NCI-H1694 (cell line): ENCODE measurements at places on chromosomes 5 and 9.

DNA sequence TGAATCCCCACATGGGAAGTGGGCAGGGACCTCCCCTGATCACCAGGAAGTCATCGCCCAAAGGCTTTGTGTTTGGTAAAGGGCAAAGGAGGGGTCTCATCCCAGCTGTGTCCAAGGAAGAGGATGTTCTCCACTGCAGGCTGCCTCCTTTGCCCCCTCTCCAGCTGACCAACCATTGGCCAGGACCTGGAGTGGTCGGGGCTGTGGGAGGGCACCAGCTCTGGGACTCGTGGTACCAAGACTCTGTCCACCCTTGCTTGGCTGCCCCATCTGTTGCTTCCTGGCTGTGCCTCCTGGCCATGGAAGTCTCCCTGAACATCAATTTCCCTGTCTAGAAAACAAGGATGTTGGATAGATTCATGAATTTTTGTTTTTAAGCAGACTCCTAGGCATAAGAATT lies 34.1 kb downstream of the COL15A1 start:
- no peak for DNase-seq

GRCh38 chr5:29780401-29780800 lies 1413.1 kb upstream of the CDH6 start:
- DNase-seq: no peak

DNA sequence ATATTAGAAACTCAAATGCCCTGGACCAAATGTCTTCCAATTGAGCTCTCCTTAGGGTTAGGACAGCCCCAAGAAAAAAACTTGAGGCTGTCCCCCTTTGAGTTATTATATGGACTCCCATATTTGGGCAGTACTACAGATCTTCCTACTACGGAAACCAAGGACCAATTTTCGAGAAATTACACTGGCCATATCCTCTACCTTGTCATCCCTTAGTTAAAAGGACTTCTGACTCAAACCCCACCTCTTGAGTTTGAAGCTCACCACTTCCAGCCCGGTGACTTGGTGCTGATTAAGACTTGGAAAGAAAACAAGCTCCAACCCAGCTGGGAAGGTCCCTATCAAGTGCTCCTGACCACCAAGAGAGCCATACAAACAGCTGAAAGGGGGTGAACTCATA lies 497.0 kb upstream of the GRAMD2B start:
- no peak for DNase-seq

DNA sequence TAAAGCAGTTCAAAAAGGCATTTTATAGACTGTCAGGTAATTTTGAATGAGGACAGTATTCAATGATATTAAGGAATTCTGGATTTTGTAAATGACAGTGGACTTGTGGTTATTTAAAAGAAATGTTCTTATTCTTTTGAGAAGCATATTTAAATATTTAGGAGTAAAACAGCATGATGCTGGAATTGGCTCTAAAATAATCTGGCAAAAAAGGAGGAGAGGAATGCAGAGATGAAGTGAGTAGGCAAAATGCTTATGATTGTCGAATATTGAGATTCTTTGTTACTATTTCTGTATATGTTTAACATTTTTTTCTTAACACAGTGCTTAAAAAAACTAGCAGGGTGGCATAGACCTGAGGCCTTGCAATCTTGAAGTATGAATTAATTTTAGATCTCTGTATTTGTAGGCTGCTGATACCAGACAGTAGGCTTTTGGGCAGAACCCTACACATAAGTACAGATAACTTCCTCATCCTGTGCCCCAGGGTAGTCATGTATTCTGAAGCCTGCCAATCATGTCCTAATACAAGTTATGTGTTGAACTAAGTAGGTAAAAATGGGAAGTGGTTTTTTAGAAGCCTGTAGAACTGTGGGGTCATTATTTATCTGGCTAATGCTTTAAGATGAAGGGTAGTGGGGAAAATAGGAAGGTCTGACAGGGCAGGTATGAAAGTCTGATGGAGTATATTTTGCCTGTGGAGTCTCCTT lies 9.4 kb downstream of the CD180 start:
- DNase-seq: no peak

- no peak for DNase-seq
These were observed 32.0 kb upstream of the IL33 start for GRCh38 chr9:6183627-6184026.

DNA sequence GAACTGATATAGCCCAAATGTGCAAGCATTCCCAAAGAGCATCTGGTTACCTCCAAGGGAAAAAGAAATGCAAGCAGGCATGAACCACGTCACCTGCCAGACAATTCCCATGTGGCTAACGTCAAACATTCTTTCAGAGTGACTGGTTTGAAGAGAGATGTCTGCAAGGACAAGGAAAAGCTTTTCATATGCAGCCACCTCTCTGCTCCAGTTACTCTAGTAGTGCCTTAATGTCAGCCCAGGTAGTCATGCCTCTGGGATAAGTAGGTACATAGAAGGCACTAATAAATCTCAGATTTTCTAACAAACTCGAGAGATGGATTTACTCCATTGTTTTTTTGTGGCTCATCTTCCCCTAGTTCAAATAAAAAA lies 96.8 kb upstream of the IFNK start:
- no peak for DNase-seq

GRCh38 chr5:16894236-16895057 lies 41.6 kb downstream of the MYO10 start:
- DNase-seq: no peak

GRCh38 chr9:119020730-119021333 lies 348.4 kb downstream of the BRINP1 start:
- DNase-seq: no peak

- DNase-seq: no peak
These were observed 49.9 kb downstream of the PTPN3 start for GRCh38 chr9:109448223-109448622.

- DNase-seq: no peak
These were observed 33.7 kb downstream of the DDX46 start for GRCh38 chr5:134792286-134792685.

DNA sequence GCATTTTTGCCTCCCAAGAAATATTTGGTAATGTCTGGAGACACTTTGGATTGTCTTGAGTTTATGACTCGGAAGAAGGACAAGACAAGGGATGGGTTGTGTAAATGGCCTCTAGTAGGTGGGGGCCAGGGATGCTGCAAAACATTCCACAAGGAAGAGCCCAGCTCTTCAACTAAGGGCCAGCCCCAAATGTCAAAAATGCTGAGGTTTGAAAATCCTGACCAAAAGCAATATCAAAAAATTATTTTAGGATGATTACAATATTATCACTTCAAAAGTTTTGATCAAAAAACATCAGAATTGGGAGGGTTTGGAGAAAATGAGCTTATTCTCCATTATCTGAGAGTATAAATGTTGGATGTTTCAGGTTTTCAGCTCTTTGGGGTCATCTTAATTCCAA lies 248.9 kb upstream of the SLC24A2 start:
- no peak for DNase-seq

- DNase-seq: no peak
These were observed 442.2 kb upstream of the GRAMD2B start for GRCh38 chr5:125981016-125981415.

- DNase-seq: no peak
These were observed 1.3 kb downstream of the TNC start for GRCh38 chr9:115116421-115117284.

DNA sequence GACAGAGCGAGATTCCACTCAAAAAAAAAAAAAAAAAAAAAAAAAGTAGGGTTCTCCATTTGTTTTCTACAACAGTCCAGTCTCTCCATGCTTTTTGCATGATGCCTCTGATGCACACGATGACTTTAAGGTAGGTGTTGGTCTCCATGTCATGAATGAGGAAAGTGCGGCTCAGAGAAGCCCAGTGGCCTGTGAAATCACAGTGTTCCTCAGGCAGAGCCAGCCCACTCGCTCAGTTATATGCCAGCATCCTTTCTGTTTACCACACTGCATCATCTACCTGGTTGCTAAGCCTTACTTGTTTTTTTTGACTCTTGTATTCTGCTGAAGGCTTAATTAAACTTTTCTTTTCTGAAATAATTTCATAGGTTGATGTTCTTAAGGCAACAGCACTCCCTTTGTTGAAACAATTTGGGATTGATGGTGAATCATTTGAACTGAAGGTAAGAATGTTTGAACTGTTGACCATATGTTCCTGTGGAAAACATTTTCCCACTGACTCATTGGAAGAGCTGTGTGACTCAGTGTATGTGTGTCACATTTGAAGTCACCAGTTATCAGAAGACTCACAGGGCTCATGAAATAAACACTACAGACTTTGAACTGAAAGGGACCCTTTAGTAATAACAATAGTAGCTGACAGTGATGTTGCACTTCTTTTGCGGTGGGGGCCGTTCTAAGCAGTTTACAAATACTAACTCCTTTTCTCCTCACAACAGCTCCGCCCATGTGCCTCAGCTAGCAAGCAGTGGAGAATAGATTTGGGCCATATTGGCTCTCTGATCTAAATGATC lies 40.2 kb downstream of the RCL1 start:
- DNase-seq: no peak

DNA sequence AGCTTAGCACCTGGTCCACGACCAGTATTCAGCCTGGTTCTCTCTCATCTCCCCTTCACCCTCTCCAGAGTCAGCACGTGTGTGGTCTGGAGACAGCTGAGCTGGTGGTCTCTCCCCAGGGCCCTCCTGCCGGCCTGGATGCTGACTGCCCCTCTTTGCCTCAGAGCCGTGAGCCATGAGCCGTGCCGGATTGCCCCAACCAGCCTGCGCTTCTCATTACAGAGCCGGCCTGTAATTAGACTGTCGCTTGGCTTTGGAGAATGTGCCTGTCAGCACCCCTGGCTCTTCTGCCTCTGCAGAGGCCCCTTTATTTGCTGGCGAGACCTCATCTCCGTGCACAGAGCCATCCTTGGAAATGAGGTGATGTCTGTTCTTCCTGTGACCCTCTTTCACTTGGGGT lies 118.7 kb upstream of the BOD1 start:
- DNase-seq: no peak

DNA sequence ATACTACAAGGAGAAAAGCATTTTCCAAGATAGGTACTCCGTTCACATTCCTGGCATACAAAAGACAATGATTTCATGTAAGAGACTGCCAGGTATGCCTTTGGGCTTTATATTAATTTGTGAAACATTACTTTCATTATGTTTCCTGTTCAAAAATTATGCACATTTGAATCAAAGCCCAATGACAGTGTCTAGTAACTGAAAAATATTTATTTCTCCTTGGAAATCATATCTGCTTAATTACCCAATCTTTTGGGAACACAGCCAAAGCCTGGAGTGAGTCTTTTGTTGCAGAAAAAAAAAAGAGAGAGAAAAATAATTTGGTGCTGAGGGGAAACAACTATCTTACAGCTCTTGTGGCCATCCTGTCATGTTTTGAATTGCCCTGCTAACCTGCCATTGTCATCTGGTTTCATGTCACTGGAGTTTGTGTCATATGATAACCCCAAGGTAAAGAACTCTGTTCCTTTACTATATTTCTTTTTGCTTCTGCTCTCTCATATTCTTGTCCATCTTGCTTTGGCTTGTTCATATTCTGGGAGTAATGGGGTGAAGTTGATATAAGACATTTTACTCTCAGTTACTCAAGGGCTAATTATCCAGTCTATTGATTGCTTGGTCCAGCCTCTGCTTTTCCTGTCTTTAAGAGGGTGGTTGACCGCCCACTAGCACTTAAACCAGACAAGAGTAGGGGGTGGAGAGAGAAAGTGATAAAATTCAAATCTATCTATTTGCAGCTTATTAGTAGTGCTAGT lies 238.3 kb upstream of the NUDT12 start:
- DNase-seq: no peak

DNA sequence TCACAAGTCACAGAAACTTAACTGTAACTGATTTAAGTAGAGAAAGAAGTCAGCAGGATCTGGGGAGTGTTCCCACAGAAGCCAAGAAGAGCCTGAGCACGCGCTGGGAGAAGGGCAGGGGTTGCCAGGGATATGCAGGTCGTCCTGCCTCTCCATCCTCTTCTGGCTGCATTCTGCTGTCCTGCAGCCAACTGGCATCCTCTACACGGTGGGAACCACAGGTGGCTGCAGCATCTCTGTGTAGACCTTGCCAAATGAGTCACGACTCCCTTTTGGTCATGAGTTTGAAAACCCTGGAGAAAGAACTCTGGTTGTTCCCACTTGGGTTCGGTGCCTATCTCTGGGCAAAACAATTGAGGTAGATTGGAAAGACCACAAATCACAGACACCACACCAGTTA lies 38.4 kb upstream of the PCA3 start:
- DNase-seq: no peak

GRCh38 chr5:132886064-132886823 lies 12.8 kb downstream of the LEAP2 start:
- no peak for DNase-seq

- DNase-seq: no peak
These were observed 7.2 kb upstream of the PSD2 start for GRCh38 chr5:139788294-139788910.

DNA sequence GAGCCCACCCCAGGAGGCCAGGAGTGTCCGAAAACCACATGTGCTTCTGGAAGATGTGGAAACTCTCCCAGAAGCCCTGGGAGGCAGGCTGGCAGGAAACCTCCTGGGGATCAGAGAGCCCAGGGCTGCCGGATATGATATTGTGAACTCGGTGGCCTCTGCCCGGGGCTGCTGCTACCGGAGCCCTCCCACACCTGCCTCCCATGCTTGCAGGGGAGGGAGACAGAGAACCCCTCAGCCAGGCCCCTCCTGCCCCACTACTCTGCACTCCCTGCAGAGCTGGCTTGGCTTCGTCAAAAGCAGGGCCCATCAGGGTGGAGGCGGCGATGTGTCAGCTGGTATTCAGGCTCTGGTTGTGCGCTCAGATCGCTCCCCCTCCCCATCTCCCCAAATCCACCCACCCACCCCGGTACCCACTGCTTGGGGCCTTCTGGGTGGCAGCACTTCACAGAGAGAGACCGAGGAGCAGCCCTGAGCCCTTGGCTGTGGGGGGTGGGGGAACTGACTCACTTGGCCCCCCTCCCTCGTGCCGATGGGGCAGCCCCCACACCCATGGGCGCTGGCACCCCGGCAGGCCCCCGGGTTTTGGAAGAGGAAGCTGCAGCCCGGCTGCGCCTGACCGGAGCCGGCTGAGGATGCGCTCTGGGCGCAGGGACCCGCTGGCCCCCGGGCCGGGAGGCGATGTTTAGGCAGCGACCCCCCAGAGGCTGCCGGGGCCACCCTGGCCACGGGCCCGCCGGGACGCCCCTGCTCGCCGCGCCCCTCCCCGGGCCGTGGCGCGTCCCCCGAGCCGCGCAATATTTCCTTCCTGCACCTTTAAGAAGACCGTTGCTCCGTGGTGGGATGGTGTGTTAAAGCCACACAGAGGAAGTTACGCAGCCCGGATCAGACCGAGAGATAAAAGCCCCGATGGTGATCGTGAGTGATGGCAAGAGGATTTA lies 786 bp upstream of the NTNG2 start:
- DNase-seq: no peak

- DNase-seq: no peak
These were observed 25.4 kb upstream of the POMT1 start for GRCh38 chr9:131477367-131477766.

- DNase-seq: no peak
These were observed 43.9 kb downstream of the PAM start for GRCh38 chr5:102799017-102799416.
